ENCODE measurements at places on chromosomes 1 and 21.

DNA sequence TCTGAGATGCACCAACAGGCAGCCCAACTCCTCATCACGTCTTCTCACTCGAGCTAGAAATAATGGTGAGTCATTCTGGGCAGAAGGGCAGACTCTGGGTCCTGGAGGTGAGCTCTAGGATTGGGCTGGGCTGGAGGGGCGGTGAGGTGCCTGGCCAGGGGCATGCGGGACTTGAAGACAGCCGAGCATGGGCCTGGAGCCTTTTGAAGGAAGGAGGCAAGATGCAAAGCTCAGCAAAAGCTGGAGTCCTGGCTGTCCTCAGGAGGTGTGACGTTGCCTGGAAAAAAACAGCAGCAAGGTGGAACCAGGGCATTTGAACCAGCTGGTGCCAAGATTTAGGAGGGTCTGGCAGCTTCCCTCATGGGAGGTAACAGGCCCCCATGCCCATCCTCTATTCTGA, 712 bp downstream of the KCNA2 start:
- no peak for DNase-seq

DNA sequence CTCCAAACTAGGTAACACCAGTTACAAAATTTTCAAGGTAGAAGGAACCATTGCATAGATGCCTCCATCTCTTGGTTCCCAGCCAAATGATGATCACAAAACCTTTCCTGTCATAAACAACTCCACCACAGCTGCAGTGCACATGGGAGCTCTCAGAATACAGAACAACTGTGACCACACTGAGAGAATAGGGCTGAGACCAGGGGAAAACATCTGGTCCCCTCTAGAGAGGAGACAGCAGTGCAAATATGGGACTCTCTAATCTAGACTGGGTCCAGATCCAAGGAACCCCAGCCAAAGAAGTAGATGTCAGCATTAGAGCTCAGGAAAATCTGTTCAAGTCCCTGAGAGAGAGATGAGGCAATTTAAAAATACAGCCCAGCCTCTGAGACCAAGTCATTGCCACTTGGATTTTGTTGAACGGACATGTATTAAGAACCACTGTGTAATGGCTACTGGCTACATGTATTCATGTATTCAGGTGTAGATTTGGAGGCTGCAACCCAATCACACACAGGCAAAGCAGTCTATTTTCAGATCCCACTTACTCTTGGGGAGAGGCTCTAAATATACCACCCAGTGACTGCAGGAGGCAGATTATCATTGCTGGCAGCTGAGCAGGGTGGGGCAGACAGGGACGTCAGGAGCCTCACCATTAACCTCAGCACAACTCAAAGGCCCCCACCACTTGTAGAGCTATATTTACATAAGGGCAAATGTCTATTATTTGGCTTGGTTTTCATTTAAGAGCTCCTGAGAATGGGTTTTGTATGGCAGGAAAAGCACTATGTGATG, 7.6 kb upstream of the RXRG start:
- DNase-seq: no peak

DNA sequence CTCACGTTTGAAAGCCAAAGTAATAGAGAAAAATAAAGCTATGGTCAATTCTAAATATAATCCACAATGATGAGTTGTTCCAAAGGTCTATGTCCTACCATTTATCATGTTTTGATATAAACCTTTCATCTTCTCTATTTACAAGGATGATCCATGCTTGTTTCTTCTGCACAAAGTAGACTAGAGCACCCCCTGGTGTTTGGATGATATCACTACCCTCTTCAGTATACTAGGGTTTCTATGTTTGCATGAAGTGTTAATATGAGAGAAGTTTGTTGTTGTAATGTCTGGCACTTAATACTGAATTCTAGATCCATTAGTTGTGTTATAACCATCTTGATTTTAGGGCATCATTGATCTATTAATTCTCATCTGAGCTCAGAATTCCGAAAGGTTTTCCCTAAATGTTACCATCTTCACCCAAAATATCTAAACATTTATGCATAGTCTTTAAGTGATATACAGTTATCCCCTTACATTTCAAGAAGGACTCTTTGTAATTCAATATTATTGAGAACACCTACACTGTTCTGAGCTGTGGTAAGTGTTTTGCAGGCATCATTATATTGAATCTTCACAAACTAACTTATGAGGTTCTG, 21.1 kb downstream of the CLDN8 start:
- peak; percentile 42 for DNase-seq

GRCh38 chr1:195608883-195609282, 999.4 kb downstream of the KCNT2 start:
- DNase-seq: no peak

DNA sequence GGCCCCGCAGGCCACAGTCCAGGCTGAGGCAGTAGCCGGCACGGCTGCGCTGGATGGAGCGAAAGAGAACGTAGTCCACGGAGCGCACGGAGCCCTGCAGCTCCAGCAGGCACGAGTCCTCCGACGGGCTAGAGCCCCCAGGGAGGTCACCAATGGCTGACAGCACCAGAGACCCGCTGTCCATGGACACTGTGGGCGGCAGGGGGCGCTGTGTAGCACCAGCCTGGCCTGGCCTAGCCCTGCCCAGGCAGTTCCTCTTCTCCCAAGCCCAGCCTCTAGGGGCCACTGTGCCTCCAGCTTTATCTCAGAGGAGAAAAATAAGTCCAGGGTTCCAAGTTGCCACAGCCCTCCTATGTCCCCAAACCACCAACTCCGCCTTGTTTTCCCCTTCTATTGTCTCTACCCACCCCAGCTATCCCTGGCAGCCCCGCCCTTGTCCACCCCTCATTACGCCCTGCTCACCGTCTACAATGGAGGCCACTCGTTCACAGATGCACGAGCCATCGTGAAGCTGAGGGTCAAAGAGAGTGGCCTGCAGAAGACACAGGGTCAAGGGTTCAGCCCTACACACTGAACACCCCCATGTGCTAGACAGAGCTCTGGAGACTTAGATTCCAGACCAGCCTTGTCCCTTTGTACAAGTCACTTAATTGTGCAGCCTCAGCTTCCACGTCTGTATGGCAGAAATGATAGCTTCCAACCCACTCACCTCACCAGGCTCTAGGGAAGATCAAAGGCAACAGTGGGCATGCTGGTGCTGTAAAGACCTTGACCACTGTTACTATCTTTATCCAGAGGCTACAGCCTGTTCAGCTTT, 4.4 kb downstream of the ENTREP3 start:
- DNase-seq: peak; percentile 97

DNA sequence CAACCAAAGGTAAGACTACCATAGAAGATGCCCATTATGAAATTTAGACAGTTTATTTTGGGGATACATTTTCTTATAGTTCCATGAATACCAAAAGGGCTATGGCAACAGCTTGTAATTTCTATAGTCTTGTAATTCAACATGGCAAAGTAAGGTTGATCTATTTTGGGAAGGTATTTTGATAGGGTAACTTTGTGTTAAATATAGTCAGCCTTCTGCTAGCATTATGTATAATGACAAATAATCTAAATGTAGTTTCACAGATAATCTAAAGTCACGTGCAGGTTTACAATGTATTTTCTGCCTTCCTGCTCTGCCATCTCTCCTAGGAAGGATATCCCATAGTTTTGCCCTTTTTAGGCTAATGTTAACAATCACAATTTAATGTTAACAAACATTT, 85.9 kb upstream of the DPH5 start:
- DNase-seq: no peak

DNA sequence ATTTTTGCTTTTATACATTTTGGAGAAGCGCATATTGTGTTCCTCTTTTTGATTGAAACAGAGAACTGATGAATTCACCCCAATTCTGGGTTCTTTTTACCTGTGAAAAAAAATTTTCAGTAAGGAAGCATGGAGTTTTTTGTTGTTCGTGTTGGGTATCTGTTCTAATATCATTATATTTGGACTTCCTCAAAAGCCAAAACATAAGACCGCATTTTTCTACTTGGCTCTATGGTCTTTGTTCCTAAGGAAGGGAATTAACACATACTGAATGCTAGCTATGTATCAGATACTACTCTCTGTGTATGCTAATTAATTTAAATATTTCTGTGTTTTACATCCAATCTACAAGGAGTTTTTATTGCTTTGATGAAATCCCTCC, 12.9 kb downstream of the EPB41 start:
- DNase-seq: no peak

- DNase-seq: no peak
Measured at GRCh38 chr1:170765712-170766330, 101.9 kb downstream of the PRRX1 start.

GRCh38 chr1:214396330-214396729, 115.4 kb downstream of the SMYD2 start:
- DNase-seq: no peak

- no peak for DNase-seq
Measured at GRCh38 chr1:168497376-168497950, 46.3 kb downstream of the XCL2 start.

GRCh38 chr1:32761936-32762335, 55.2 kb downstream of the YARS1 start:
- DNase-seq: no peak

- DNase-seq: peak; percentile 36
Measured at GRCh38 chr1:153533689-153534201, 2.0 kb downstream of the S100A6 start.

DNA sequence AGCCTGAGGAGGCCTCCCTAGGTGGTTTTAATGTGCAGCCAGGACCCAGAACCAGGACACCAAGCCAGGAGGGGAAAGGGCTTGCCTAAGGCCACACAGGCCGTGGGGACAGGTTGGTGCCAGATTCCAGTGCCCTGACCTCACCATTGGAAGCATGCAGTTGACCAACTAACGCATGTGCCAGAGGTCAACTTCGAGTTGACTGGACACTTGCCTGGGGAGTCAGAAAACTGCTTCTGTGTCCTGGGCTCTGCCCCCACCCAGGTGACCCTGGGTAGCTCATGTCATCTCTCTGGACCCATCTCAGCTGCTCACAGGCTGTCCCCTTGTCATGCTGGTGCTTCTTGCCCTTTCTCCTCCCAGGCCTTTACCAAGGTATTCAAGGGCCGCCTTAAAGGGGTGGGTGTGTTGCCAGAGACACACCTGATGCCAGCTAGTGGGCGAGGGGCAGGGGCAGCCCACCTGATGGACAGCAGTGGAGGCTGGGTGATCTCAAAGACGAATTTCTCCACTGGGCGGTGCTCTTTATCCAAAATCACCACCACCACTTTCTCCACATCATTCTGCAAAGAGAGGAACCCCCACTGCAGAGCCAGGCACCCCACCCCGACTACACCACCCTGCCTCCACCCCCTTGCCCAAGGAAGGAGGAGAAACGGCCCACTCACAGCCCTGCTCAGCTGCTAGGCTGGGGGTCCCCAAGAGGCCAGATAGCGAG, 4.4 kb downstream of the MAD2L2 start:
- DNase-seq: no peak

DNA sequence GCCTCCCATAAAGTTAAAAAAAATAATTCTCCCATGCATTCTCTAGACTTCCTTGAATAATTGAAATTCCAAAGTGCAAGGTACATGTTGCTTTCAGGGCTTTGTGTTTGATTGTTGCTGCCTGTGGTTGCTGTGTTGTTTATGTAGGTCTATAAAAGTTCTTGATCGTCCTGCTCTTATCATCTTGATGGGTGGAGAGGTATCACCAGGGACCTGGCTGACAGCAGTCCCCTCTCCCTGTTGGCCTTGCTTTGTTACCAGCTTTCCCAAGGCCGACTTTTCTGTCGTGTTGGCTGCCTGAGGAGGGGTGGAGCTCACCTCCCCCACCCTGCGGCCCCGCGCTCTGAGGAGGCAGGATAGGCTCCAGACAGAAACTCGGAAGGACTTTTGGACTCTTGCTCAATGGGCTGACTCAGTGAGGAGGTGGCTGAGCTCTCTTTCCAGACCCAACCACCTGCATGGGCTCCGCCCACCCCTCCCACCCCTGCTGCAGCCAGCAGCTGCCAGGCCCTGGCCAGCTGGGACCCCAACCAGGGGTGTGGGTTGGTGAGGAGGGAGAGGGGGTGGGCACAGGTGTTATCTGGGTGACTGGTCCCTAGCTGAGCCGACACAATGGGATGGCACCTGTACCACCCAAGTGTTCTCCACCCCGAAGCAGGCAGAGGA, 2.0 kb downstream of the INAVA start:
- DNase-seq: no peak

DNA sequence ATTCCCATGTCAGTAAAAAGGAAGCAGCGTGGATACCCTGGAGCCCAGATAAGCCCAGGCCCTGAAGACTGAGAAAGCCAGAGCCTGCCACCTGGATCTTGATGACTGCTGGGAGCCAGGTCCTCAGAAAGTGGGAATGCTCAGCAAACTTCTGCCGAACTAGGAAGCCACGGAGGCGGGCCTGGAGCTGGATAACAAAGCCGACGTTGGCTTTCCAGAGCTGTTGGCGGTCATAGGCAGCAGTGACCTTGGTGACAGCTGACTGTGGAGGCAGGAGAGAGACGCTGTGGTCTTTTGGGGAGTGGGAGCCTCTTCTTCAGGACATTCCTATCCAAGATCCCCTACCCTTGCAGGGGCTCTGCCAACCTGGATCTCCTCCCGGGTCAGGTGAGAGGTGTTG, 24.4 kb downstream of the IQGAP3 start:
- DNase-seq: no peak

- DNase-seq: peak; percentile 10
Measured at GRCh38 chr1:115296981-115297380, 41.1 kb downstream of the NGF start.

GRCh38 chr1:85606414-85606800, 25.8 kb downstream of the CCN1 start:
- DNase-seq: no peak

DNA sequence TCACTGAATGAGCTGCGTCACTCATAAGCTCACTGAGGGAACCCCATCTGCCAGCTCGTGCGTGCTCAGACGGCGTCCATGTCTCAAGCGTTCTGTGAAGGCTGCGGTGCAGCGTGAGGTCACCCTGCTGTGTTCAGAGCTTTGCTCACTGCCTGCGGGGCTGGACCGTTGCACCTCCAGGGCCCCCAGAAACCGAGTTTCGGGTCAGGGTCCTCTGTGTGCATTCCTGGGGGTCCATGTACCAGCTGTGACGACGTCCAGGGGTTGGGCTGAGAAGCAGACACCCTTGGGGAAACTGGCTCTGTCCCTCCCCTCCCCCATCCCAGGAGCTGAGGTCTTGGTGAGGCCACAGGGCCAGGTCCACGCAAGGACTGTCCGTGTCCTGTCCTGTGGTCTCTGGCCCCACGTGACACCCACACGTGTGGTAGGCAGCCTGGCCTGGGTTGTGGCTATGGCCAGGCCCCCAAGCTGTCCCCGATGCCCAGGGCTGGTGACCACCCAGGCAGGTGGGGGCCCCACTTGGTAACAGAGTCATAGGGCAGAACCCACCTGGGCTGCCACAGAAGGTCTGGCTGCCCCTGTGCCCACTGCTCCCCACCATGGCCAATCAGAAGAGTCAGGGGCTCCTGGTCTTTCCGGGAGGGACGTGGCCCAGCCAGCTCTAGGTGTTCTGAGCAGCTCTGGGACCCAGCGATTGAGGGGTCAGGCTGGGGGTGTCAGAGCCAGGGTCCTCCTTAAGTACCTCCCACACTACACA, 24.4 kb downstream of the FTCD start:
- DNase-seq: no peak

DNA sequence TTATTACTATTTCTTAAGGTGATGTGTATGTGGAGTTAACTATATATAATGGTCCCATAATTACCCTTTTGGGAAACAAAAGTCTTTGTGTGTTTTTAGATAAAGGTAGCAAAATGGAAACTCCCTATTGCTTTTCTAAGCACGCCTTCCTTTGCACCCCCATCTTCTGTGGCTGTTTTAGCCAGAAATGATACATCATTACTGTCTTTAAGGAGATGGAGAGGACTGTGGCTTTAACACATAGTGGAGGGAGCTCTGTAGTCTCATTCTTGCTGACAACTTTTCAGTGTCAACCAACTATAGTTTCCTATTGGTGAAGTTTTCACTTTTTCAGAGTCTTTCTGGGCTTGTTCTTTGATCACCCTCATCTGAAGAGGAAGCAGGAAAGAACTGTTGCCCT, 1.0 kb downstream of the APOBEC4 start:
- peak; percentile 79 for DNase-seq

Data from activated CD4-positive, alpha-beta T cell treated with anti-CD3 and anti-CD28 coated beads, Interleukin-2, amount 50 U/mL, for 16 hours (primary cell).